D341Med (cell line): ENCODE measurements at places on chromosomes 3 and 15.

- DNase-seq = no peak
Observed at GRCh38 chr3:187736418-187736871, 8.8 kb downstream of the BCL6 start.

GRCh38 chr3:11288021-11288491 is 15.9 kb downstream of the ATG7 start:
- no peak for DNase-seq

DNA sequence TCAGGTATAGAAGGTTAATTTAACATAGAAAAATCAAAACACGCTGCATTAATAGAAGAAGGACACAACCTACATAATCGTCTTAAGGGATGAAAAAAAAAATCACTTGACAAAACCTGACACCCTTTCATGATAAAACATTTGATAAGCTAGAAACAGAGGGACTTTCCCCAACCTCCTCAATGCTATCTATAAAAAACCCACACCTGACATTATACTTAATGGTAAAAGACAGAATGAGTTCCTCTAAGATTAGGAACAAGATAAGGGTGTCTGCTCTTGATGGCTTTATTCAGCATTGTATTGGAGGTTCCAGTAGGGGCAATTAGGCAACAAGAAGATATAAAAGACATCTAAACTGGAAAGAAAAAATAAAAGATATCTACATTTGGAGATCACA is 69.9 kb upstream of the KBTBD8 start:
- DNase-seq = no peak

GRCh38 chr3:59783468-59783988 is 733.7 kb upstream of the CFAP20DC start:
- no peak for DNase-seq

GRCh38 chr15:93270937-93271467 is 182.0 kb upstream of the RGMA start:
- DNase-seq = no peak

GRCh38 chr15:94493176-94493575 is 261.8 kb downstream of the MCTP2 start:
- no peak for DNase-seq

GRCh38 chr3:138771585-138771984 is 63.1 kb downstream of the PIK3CB start:
- DNase-seq = no peak

DNA sequence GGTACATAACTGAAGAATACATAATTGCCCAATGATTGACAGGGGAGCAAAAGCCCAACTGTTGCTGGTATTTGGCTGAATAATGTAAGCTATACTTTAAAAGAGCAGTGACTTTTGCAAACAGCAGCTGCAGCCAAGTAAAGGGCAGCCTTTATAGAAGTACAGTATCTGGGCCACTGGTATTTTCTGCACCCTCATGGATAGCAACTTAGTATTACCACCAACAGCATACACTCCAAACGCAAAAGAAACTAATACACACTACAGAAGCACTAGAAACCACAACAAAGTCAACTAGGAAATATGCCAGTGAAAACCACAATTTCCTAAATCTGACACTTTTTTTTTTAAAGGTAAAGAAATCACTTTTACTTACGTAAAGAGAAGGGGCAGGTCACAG is 206.1 kb downstream of the TIGIT start:
- no peak for DNase-seq

DNA sequence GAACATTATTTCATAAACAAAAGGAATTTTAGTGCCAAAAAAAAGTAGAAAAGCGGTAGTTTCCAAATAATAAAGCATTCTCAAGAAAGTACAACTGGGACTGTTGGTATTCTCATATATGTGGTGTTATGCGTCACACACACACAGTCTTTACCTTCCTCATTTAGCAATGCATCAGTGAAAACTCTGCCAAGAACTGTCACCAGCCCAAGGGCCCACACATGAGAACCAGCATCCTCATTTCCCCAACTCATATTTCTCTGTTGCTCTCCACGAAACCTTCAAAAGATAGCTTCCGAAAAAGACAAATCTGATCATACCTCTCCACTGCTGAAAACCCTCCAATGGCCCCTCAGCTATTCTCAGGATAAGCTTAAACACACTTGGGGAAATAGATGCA is 150.7 kb downstream of the CADPS start:
- DNase-seq = no peak

GRCh38 chr3:129121016-129121791 is 400 bp downstream of the RAB43 start:
- peak; percentile 51 for DNase-seq

- no peak for DNase-seq
Observed at GRCh38 chr3:57977818-57978235, 30.4 kb upstream of the FLNB start.

- no peak for DNase-seq
Observed at GRCh38 chr15:69060744-69061143, 46.2 kb downstream of the NOX5 start.

GRCh38 chr15:63913786-63914315 is 80.1 kb upstream of the HERC1 start:
- DNase-seq = no peak

- no peak for DNase-seq
Observed at GRCh38 chr3:169701457-169701856, 37.9 kb upstream of the MECOM start.

DNA sequence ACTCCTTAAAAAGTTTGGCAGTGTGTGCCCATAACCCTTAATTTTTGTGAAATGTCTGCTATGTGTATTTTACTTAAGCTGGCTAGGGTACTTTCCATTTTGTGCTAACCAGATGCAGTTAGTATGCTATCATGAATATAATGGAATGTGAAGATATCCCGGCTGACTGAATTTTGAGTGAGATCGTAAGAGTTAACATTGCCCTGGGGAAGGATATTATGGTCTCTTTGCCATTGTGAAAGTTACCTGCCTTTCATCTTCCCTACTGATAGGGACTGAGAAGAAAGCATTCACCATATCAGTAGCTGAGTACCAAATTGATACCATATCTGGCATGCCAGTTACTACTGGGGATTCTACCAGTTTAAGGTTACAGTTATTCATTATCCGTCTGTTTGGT is 243.2 kb downstream of the UBE2E2 start:
- DNase-seq = no peak

DNA sequence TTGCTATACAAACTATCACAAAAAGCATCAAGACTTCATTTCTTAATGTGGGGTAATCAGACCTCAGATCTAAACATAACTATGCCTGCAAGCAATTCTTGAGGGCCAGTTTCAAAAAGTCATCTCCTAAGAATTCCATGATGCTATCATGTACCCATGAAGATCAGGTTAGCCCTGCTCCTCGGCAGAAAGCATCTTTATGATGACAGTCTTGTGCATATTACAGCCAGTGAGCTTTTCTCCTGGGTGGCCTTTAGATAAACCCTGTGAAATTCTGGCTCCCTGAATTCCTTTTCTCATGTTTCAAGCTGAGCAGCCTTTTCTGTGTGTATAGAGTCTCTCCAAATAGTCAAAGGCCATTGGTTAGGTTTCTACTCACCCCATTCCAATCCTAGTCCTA is 201.9 kb upstream of the MCTP2 start:
- no peak for DNase-seq

DNA sequence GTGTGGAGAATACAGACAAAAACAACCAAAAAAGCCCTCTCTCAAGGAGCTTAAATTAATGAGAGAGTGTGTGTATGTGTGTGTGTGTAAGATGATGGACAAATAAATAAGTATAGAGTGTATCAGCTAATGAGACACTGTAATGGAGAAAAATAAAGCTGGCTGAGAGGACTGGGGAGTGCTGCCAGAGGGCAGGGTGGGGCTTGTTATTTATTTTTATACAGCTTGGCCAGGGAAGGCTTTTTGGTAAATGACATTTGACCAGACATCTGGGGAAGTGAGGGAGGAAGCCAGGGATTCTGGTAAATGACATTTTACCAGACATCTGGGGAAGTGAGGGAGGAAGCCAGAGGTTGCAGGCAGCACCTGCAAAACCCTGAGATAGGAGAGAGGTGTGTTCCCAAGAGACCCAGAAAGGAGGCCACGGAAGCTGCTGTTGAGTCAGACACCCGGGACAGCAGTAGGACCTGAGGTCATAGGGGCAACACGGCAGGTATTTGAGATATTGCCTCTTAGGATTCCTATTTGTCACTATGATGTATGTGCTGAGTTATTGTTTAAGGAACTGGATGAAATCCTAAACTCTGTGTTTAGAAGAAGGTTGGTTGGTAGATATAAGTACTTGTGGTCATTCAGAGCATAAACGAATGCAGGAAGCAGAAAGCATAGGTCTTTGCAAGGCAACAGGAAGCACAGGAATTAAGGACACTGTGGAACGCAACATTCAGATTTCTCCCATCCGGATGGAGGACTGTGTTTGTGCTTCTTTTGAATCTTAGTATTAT is 2.7 kb downstream of the SV2B start:
- no peak for DNase-seq

DNA sequence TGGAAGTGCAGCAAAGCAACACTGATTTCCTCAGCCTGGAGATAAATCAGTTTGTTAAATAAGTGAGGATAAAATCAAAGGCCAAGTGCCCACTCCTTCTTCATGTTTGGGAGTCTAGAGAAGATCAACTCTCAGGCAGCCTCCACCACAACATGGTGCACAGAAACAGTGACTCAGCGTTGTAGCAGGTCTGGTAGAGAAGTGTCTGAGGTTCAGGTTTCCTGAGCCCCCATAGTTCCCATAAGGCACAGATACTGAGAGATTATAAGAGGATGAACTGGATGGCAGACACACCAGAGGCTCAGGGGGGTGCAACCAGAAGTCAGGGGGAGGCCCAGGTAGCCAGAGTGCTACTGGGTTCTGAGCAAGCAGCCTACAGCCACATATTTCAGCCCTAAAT is 166.7 kb downstream of the FRMD5 start:
- DNase-seq = peak; percentile 20

DNA sequence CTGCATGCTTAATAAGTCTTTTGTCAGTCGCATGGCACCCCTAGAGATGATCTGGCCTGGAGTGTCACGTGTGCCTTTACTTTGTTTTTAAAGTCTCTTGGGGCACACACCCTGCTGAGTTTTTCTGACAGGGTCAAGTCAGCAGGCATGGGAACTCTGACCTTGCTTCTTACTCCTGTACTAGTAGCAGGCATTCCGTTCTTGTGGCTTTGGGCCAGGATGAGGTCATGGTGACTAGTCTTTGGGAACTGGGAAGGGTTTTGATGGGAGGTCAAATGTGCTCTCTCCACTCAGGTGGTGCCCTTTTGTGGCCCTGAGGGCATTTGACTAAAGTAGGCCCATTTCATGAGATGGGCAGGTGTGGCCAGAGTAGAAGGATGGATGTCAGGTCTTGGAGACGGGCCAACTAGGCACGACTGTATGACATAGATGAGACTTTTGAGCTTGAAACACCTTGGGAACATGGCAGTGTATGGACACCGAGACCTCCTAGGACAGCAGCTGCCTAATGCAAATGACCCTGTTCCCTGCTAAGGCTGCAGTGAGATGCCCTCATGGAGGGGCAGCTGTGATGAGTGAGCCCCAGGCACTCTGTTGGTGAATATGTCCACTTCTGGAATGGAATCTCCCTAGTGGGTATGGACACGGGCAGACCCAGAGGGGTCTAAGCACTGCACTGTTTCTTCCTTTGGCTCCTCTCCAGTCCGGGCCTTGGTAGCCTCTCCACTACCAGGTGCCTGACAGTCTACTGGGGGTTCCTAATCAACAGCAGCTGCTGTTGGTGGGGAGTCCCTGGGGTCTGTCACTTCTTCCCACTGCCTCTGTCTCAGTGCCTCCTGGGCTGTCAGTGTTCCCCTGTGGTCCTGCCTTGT is 16.4 kb downstream of the SRPRB start:
- DNase-seq = no peak

DNA sequence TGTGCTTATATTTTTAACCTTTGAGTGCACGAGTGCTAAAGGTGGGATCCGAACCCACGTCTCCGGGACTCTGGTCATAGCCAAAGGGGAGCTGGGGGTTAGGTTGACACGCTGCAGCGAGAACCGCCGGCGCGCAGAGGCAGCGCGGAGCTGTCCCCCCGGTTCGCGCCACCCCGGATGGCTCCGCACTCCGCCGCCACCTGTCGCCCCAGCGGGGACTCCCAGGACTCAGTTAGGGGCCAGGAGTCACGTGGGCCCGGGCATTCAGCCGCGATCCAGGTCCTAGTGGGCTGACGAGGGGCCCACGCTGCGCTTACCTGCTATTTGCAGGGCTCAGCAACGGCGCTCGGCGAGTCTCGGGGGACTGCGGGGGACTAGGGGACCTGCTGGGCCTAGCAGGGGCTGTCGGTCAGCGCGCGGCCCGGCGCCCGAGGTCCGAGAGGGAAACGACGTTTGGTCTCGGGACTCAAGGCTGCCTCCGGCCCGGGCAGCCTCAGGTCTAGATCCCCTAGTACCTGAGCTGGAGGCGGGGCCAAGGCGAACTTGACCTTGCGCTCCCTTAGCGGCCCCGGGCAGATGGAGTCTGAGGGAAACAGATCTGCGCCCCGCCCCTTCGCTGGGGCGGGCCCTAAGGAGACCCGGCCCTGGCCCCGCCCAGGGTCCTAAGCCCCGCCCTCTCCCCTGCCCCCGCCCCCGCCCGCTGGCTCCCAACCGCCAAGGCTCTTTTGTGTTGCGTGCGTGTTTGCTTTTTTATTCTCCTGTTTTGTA is at the start of gene NMNAT3:
Gene NMNAT3, minus strand, starts transcription at position 585 of the 768 bp plus-strand sequence. CDS start 50,248 bp downstream, outside the sequence.
- DNase-seq = peak; percentile 91

DNA sequence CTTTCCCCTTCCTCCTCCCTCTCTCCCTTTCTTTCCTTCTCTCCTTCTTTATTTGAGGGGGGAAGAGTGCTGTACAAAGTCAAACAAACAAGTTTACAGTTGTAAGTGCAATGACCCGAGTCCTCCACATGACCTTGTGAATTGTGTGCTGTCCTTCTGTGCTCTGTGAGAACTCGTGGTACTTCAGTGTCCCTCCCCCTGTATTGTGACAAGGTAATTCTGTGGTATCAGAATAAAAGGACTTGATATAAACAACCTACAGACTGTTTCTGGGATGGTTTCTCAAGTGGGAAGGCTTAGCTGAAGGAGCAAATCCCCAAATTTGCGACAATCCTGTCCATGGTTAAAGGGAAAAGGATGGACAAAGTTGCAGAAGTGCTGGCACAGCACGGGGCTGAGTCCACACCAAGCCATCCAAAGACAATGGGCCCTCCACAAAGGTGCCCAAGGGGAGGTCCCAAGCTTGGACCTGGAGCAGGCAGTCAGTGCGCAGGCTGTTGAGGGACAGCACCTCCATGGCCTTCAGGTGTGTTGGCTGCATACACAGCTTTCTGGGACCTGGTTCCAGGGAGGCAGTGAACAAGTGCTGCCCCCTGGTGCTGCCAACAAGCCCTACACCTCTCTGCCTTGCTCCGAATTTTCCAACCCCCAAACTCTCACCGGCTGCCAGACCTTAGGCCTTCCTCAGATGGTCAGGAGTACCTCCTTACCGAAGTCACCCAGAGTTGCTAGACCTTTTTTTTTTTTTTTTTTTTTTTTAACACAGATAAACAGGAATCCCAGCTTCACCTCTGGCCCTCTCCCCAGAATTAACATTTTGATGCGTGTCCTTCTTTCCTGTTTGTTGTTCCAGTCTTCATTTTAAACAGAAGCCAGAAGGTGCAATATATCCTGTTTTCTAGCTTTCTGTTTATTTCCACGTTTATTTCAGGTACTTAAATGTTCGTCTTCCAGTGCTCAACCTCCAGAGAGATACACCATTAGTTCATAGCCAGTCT is 2.6 kb upstream of the APEH start:
- peak; percentile 85 for DNase-seq
